NCI-H2171 treated with DMSO at 0.1 percent for 48 hours (cell line): ENCODE measurements at places on chromosomes 7 and 10.

GRCh38 chr10:71708301-71708703 is 11.3 kb downstream of the C10orf105 start:
- no peak for DNase-seq

DNA sequence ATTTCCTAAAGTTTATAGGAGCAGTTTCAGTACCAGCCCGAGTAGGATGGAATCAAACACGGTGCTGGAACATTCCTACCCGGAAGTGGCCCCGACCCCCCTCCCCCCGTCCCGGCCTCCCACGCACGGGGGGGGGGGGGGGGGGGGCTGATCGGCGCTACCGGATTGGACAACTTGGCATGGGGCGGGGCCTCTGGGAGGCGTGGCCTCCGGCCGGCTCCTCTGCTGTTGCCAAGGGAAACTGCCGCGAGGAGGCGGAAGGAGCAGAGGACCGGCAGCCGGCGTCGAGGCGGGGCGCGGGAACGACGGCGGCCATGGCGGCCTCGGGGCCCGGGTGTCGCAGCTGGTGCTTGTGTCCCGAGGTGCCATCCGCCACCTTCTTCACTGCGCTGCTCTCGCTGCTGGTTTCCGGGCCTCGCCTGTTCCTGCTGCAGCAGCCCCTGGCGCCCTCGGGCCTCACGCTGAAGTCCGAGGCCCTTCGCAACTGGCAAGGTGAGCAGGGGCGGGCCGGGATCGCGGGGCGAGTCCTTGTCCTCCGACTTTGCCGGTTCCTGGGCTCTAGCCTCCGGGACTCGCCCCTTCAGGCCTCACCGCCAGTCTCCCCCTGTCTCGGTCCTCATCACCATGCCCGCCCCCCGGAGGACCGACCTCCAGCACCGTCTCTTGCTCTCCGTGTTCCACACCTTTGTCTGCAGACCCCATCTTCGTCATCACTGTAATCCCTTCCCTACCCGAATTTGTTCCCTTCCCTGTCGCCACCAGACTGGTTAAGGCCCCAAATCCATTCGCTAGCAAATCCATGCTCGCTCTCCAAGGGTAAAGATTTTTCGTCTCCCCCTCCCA is at the start of gene RHBDD2:
Gene RHBDD2, plus strand, starts transcription at position 266 of the 843 bp plus-strand sequence. Its CDS starts 49 bp downstream, at position 315.
- DNase-seq = peak; percentile 91

GRCh38 chr10:132841615-132841975 is 55.6 kb upstream of the NKX6-2 start:
- no peak for DNase-seq

DNA sequence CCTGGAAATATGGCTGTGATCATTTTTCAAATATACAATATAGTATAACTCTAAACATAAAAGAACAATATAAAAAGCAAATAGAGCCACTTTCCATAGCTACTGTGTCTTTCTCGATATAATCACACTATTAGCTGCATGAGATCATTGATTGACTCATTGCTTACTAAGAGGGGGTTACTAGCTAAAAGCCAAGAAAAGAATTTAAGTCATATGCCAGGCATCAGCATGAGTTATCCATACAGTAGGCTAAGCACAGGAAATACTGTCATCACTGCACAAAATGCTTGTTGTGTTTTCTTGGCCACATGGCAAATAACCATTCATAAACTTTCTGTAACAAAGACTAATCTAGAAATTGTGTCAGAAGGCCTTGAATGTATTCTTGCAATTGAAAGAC is 18.8 kb upstream of the ABCB5 start:
- DNase-seq = no peak

GRCh38 chr7:7309203-7309602 is 126.9 kb downstream of the C1GALT1 start:
- DNase-seq = no peak
